Stimulated activated CD8-positive, alpha-beta memory T cell treated with anti-CD3 and anti-CD28 coated beads, Interleukin-15, amount 100 ng/mL, for 4 hours (primary cell): ENCODE measurements at places on chromosomes 3 and 15.

- DNase-seq: no peak
Observed at GRCh38 chr3:15755181-15755580, 42.6 kb downstream of the ANKRD28 start.

- no peak for DNase-seq
Observed at GRCh38 chr15:92014281-92015030, 160.9 kb downstream of the SLCO3A1 start.

GRCh38 chr3:57012847-57013246 lies 47.6 kb upstream of the SPATA12 start:
- no peak for DNase-seq

GRCh38 chr3:122989856-122990575 lies 37.5 kb downstream of the SEMA5B start:
- DNase-seq: no peak

- DNase-seq: no peak
Observed at GRCh38 chr15:65089206-65089824, 12.8 kb downstream of the KBTBD13 start.

GRCh38 chr3:123287051-123287961 lies 85.6 kb downstream of the SEC22A start:
- DNase-seq: no peak

GRCh38 chr15:24075420-24076089 lies 388.4 kb upstream of the NDN start:
- no peak for DNase-seq
